Activated effector memory CD4-positive, alpha-beta T cell treated with Interleukin-2 at 50 U/mL for 16 hours (primary cell): ENCODE measurements at places on chromosomes 2 and 18.

DNA sequence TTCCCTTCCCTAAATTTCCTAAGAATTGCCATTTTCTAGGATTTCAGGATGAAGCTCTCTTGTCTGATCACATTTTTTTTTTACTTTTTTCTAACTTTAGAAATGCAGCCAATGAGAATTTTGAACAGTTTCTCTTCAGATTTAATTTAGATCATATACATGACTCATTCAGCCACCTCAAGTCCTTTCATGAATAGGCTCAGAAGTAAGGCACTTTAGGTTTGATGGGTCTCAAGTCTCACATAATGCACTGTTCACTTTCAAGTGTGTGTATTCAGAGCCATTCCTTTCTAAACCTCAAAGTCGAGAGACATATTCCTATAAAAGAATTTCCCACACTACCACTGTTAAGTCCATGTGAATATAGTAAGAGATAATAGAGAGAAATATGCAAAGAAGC, 614.1 kb upstream of the VRK2 start:
- DNase-seq, result no peak

GRCh38 chr2:64551851-64552250, 27.7 kb downstream of the AFTPH start:
- DNase-seq, result no peak

DNA sequence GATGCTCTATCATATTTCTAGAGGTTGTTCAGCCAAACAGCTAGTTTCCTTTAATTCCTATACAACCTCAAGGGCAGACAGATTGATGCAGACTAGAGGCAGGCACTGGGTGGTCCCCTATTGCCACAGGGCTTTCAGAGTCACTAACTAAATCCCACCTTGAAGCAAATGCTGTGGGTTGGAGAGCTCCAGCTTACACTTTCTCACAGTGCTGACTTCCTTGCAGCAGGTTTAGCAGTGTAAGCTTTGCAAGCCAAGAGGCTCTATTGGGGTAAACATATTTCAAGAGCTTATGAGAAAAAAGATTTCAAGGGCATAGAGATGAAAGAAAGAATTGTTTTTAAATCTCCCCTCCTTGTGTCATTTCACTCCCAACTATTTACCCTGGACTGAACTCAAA, 366.5 kb upstream of the CRIM1 start:
- DNase-seq, result no peak

DNA sequence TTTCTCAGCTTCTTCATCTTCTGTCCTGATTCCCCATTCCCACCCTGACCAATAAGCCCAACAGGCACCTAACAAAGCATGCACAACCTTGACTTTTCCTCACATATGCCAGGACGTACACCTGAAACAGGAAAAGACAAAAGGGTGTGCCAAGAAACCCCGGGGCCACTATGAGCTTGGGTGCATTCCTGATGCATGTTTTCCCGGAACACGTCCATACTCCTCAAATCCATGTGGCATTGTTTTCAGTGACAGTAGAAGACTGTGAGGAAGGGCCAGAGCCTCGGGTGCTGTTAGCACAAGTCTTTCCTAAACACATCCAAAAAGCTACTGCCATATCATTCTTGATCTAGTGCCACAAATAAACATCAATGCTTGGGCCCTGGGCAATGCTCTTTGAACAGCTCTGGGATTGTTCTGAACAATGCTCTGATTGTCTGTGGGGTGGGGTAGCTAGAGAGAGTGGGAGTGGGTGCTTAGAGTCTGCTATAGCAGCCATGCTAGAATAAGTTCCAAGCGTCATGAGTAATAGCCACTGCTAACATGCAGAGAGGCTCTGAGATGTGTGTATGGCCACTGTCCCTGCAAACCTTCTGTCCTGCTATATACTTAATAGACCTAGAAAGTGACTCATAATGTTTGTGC, 181.7 kb upstream of the CRIM1 start:
- DNase-seq, result no peak

DNA sequence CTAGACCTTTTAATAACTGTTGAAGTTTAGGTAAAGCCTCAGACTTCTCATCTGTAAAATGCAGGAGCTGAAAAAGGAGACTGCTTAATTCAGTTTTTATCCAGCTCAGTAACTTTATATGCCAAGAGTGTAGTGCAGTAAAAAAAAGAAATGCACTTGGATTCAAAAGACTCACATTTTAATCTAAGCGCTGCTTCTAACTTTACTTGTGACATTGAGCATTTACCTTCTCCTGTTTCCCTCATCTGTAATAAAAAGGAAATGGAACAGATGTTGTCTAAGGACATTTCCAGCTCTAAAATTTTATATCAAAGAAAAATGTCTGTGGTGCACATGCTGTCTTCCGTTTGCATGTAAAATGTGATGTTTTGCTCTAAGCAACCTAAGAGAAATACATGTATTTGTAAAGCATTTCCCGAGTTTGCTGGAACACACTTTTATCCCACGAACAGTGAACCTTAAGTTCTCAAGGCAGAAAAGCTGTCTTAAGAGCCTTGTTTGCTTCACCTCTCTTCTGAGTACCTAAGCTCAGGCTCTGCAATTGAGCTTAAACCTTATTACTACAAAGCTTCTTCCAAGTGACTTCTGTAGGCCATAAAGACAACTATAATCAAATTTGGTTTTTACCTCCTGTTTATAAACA, 24.2 kb upstream of the TANK start:
- DNase-seq, result no peak

- DNase-seq, result no peak
Observed at GRCh38 chr2:121570036-121570666, 39.5 kb downstream of the RNU4ATAC start.

DNA sequence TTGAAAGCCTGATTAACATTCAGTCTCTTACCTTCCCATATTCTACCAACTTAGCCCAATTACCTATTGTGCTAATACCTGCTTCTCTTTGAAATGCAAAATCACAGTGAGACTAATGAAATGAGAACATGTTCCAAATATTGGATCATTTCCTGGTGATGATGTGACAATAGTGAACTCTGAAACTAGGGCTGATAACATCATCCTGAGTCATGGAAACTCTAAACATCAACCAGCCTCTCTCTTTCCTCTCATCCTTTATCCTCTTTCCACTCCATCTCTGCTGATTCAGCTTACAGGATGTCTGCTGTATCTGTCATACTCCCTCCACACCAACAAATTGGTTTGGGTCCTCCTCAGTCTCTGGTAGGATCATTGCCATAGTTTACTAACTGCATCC, 98.8 kb upstream of the NCKAP5 start:
- DNase-seq, result no peak

DNA sequence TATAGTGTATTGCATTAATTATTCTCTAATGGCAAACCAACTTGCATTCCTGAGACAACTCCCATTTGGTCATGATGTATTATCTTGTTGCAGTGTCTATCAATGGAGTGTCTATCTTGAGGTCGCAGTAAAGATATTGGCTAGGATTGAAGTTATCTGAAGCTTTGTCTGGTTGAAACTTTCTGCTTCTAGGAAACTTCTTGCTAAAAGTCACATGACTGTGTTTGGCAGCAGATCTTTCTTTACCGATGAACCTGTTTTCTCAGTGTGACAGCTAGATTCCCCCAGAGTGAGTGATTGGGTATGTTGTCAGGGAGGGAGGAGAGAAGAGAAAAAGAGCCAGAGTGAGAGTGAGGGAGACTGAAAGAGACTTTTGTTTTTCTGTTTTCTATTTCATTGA, 119.6 kb downstream of the QPCT start:
- no peak for DNase-seq

- DNase-seq, result no peak
Observed at GRCh38 chr2:70396612-70397011, 94.7 kb upstream of the FAM136A start.

DNA sequence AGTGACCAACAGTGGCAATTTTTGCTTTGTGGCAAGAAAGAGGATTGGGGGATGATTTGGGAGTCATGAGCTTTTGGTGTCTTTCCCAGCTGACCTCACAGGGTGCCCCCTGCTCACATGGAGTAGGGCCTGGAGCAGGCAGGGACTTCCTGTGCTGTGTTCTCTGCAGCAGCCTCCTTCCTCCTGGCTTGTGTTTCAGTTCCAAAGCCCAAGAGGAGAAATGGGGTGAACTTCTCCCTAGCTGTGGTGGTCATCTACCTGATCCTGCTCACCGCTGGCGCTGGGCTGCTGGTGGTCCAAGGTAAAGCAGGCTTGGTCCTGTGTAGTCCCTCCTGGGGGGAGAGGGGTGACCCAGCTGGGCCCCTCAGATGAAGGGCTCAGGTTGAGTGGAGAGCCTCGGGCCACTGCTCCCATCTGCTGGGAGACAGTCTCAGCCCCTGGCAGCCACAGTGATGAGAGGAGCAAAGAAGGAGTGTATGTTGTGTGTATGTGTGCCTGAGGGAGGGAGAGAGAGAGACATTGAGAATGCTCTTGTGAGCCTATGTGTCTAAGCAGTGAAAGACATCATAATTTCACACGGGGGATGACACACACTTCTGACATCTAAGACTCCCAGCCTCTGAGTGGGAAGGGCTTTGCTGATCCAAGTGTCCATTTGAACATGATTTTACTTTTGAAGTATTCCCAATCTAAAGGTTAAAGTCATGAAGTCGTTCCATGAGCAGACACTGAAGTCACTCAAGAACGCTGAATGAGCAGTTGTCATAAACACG, 27.2 kb downstream of the MARCO start:
- no peak for DNase-seq
